ENCODE measurements at places on chromosomes 11 and 22.

- no peak for DNase-seq
Observed at GRCh38 chr11:134956450-134957210, 544.6 kb upstream of the B3GAT1 start.

DNA sequence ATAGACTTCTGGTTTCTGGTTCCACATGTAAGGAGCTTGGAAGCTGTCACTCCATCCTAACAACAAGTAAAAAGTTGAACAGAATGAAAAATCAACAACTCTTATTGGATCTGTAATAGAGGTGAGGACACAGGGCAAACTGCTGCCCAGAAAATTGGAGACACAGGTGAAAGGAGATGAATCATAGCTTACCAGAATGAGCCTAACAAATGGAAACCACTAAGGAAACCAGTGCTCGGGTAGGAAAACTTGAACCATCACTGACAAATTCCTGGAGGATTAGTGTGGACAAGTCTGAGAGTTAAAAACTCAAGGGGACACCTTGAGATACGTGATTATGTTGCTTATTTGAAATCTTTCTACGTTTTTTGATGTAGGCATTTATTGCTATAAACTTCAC lies 52.1 kb downstream of the GDPD4 start:
- peak; percentile 41 for DNase-seq

GRCh38 chr11:60592601-60593000 lies 77.4 kb downstream of the MS4A13 start:
- no peak for DNase-seq

DNA sequence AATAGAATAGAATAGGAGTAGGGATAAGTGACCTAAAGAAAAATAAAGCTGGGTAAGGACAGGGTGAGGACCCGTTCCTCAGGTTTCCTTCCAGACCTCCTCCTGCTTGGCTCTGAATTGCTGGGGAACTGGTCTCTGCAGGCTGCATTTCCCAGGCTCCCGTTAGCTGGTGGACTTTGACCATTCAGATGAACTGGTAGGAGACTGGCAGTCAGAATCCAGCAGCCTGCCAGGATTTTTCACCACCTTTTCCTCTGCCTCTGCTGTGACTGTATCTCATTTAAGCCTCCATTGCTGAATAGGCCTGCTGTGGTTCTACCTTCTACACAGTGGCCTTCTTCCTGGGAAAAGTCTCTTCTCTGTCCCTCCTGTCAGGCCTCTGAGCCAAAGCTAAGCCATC lies 24.6 kb upstream of the SMPD1 start:
- DNase-seq = no peak

GRCh38 chr22:27850000-27850521 lies 48.5 kb upstream of the MN1 start:
- DNase-seq = no peak

- DNase-seq = no peak
Observed at GRCh38 chr11:8426076-8426475, 162.4 kb upstream of the LMO1 start.

DNA sequence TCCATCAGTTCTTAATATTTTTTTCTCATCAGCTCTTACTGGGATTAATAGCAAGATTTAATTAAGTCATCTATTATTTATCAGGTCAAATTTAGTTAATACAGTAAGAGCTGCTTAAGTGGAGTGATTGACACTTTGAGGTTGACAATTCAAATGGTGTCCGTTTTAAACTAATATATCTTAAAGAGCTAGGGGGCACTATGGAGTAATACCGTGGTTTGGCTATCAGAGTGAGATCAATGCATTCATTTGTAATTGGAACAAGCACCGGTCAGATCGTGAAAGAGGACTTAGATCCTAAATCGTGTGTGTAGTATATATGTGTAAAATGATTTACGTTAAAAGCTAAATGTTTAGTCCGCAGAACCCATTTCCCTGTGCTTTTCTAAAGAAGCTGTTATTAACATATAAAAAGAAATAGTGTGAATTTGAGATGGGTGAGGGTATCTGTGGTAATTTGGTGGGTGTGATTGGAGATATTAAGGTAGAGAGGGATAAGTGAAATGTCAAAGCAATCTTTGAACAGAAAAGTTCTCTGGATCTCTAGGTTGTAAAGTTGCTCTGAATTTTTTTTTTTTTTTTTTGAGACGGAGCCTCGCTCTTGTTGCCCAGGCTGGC lies 2.3 kb downstream of the SIK2 start:
- DNase-seq = peak; percentile 69

DNA sequence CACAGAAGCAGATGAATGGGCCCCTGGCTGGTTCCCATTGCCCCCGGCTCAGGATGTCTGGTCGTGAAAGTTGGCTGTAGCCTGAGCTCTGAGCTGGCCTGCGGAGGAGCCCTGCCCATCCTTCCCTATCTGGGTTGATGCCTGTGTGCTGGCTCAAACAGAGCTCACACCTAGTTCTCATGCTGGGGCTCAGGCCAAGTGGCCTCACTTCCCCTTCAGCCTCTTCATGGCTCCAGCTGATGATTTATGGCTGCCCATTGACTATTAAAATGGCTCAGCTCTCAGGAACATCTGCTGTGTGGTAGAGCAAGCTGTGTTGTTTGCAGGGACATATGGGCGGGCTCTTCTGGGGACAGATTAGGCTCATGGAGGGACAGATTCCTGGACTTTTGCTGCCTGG lies 64.7 kb downstream of the ADAMTS15 start:
- peak; percentile 70 for DNase-seq

DNA sequence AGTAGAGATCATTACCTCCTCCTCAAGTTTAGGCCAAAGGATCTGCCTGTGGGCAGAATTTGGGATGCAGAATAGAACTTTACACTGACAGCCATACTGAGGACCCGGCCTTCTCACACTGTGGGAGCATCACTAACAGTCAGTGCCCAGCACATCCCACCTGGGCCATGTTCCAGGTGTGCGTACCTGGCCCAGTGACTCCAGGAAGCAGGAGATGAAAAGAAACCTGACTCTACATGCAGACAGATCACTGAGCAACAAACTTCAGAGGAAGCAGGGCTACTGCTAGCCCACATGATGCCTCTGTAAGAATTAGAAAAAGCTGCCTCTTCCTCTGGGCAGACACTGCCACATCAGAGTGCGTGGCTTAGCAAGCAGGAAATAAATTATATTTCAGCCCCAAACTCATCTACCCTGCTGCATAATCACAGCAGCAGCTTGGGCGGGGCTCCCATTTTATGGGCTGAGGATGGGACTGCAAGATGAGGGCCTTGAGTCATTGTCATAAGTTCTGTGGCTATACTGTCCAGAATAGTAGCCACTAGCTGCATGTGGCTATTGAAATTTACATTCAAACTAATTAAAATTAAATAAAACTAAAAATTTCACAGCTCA lies 6.0 kb upstream of the LMO2 start:
- DNase-seq = no peak

DNA sequence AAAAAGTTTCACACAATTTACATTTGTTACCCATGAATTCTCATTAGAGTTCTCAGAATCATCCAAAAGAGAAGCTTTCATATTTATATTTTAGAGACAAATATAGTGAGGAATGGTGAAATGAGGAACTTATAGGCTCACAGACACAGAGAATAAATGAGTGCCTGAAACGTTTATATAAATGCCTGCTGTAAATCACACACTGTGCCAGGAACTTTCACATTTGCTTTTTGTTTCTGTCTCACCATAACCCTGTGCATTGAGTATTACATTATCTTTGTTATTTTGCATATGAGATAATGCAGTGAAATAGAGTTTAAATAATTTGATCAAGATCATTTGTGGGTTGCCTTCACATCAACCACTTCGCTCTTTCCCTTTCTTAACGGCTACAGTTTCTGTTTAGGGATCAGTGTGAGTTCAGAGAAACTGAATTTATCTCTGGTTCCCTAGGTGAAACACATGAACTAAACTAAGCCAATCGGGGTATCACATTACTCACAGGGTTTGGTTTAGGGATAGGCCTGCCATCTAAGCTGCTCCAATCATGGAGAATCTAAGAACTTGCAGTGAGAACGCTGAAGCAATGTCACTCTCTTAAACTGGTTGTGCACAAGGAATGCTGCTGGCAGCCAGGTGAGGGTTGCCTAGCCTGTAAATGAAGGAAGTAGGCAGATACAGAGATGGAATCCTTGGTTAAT lies 1339.2 kb upstream of the TENM4 start:
- no peak for DNase-seq

DNA sequence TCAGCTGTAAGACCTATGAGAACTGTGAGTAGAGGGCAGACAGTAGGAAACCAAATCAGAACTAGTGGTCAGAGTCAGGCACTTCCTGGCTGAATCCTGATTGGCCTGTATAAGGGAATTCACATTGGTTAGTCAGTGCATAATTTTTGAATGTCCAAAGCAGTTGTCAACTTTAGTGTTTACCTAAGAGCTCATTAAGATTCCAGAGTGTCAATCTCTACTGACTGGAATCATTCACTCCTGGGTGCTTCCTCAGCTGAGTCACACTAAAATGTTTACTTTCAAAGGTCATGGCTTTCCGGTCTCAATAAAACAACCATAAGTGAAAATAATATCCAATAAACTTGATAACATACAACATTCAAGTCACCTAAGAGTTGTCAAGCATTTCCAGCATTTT lies 306.1 kb downstream of the C11orf87 start:
- DNase-seq = no peak

DNA sequence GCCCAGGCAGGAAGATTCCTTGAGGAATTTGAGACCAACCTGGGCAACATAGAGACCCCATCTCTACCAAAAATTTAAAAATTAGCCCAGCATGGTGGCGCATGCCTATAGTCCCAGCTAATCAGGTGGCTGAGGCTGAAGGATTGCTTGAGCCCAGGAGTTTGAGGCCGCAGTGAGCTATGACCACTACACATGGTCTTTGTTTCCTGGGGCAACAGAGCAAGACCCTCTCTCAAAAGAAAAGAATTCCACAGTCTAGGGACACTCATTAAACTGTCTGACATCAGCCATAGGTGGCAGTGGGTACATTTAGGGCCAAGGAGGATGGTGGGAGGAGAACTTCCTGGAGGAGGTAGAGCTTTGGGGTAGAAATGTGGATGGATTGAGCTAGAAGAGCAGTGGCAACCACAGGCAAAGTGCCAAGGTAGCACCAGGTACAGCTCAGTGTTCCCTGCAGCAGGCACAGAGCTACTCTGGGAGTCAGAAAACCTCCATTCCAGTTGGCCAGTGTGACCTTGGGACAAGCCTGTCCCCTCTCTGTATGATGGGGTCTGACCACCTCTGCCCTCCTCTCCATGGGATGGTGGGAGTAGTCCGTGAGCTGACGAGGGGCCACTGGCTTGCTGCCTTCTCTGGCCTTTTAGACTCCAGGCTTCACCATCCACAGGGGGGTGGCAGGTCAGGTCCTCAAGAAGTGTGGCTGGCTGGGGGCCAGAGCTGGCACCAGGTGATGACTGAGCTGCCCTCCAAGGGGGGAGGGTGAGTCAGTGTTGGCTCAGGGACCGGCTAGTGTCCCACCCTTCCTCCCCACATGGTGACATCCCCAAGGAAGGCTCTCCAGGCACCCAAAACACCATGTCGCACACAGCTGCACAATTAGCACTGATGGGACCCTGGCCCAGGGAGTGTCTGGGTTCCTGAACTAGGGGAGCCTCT lies 3.7 kb upstream of the CLCF1 start:
- DNase-seq = no peak

GRCh38 chr11:120134106-120134930 lies 3.6 kb downstream of the TRIM29 start:
- DNase-seq = no peak

- no peak for DNase-seq
Observed at GRCh38 chr11:3623767-3624458, 17.9 kb downstream of the ART5 start.

DNA sequence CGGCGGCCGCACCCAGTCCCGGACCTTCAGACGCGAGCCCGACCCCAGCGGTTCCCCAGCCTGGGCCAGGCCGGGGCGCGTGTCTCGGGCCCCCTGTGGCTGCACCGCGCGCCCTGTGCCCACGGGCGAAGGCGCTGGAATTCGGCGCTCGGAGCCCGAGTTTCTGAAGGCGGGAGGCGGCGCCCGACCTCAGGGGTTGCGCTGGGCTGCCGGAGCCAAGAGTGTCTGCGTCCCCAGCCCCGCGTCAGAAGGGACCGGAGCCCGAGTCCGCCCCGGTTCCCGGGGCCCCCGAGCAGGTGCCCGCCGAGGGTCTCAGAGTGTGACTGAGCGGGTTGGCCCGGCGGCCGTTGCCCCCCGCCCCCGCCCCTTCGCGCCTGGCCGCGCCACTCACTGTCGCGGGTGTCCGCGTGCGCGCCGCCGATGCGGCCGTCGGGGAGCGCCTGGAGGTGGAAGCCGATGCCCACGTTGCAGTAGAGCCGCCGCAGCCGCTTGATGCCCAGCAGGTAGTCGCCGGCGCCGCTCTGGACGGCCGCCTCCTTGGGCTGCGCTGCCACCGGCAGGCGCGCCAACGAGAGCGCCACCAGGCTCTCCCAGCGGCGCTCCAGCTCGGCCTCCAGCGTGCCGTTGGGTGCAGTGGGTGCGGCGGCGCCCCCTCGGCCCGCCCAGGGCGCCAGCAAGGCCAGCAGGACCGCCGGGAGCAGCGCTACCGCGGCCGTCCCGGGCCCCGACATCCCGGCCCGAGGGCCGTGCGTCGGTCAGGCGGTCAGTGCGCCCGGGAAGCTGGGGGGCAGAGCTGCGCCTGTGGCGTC lies 583 bp downstream of the FGF4 start:
- no peak for DNase-seq

DNA sequence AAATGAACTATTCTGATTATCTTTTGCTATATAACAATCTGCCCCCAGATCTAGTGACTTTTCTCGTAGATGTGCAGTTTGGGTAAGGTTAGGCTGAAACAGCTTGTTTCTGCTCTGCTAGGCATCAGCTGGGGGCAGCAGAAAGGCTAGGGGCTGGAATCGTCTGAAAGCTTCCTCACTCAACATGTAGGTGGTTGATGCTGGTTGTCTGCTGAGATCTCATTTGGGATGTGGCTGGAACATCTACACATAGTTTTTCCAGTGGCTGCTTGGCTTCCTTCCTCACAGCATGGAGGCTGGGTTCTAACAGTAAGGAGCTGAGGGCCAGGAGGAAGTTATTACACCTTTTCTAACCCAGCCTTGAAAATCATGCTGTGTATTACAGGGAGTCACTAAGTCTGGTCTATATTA lies 30.2 kb downstream of the USP47 start:
- DNase-seq = no peak

DNA sequence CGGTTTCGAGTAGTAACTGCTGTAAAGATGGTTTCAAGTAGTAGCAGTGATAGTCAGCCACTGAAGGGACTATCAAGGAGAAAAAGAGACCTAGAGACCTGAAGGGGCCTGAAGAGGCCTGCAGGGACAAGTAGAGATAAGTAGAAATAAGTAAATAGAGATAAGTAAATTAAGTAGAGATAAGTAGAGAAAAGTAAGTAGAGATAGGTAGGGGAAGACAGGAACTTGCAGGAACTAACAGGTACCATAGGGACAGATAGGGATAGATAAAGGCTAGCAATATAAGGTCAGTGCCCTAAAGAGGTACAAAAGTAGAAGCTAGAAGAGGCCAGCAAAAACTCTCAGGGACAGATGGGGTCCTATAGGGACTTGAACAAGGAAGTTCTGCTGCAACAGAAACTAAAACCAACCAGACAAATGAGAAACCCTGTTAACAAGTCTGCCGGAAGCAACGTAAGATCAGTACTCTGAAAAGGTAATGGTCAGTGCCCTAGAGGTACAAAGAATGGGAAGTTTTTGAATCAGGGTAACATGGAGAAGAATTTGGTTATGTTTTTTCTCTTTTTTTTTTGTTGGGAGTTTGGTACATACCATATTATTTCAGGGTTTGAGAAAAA lies 9.6 kb upstream of the SC5D start:
- no peak for DNase-seq

GRCh38 chr11:118001494-118001971 lies 15.3 kb downstream of the IL10RA start:
- DNase-seq = no peak

All from fibroblast of mammary gland (primary cell).